Activated CD4-positive, alpha-beta T cell treated with anti-CD3 and anti-CD28 coated beads, Interleukin-10, Interleukin-2, amounts not matched to agents 100 ng/mL and 50 ng/mL, durations not matched to agents 16 hours and 8 hours (primary cell): ENCODE measurements at places on chromosomes 12 and 14.

DNA sequence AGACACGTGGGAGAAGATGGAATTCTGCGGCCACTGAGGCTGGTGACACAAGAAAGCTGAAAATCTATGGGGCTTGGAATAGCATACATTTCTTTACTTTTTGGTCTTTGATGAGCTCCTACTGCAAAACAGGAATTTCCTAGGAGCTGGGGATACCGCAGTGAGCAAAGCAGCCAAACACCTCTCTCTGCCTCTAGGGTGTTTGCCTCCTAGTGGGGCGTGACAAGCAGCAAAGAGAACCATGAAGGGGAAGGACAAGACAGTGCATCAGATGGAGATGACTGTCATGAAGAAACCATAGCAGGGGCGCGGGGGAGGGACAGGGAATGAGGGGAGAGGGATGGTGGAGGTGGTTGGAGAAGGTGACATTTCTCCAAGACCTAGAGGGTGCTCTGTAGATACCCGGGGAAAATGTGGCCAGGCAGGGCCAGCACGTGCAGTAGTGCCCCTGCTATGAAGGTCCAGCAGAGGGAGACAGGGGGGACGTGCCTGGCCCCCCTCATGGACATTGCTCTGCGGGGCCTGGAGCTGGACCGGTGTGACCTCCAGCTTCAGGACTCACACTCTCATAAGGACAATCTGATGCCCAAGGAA is 58.6 kb downstream of the SERPINA3 start:
- no peak for DNase-seq

DNA sequence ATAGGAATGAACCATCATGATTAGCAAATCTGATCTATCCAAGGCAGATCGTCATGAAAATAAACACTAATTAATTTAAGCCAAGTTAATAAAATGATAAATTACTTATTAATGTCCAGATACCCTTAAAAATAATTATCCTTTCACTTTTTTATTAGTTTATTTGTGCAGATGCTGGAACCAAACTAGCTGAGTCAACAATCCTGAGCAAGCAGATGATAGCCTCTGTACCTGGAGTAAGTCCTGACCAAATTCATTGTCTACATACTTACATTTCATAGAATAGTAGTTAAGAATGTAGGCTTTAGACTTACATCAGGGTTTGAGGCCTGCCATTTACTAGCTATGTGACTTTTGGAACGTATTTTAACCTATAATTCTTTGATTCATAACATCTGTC is 105.8 kb downstream of the PRIMA1 start:
- DNase-seq: no peak

DNA sequence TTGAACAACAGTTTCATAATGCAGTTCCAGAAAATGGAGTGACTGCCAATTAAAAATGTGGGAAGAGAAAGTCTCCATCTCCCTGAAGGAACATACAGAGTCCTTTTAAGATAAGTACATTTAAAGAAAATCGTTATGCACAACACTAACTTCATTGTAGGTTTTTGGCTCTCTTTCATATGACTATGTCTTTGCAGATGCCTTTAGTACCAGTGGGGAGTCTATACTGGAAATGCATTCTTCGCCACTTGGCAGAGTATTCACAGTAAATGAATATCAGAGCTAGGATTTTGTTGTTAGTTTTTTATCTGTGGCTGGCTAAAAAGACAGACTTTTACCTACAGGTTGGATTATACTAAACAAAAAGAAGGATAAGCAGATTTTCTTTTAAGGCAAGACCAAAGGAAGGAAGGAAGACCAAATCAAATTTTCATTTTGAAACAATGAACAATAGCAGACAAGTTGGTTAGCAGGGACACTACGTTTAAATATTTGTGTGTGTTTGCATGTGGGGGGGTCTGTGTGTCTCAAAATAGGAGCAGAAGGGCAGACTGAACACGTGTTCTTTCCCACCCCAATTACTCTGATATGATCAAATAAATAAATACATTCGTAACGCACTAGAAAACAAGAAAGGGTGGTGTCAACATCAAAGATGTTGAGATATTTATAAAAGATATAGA is 124.5 kb downstream of the BTG1 start:
- DNase-seq: no peak

DNA sequence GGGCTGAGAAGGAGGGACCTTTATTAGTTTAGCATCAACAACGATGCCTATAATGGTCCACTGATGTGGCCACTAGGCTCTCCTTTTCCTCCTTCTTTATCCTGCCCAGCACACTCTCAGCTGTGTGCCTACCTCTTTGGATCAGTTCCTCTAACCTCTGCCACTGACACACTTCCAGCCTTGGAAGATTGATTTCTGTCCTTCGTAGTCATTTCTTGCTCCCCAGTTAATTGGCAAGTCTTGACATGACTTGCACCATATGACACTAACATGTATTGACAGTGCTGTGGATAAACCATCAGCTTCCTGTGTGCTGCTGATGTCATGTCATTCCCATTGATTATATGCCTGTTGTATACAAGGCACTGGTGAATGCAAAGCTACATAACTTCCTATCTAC is 90.2 kb upstream of the PLEKHG7 start:
- peak; percentile 38 for DNase-seq

DNA sequence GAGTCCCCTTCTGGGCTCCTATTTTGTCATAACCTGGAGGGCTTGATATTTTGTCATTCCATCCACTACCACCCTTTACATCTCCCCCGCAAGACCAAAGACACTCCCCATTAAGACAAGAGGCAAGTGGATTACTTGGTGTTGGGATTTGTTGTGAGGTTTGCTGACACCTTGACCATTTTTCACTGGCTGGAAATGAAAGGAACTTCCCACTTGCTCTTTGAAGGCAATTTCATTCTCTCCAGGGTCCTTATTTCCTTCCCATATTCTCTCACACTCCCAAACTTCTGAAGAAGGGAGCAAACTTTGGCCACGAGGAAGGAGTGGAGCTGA is 14.9 kb downstream of the AGAP2 start:
- DNase-seq: no peak

DNA sequence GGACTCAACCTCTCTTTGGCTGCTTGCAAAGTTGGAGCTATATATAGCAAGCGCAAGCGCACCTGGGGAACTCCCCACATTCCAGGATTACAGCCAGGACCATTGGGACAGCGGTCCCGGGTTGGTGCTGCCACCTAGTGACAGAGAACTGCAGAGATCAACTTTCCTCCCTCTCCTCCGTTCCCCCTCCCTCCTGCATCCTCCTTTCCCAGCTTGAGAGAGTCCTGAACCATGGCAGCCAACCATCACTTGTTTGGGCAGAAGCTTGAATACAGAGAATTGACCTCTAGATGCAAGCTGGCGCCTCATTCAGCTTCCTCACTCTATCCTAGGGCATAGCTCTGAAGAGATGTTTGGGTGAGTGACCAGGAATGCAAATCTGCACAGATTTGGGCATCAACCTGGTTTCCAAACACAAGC is 17.4 kb upstream of the FLVCR2 start:
- DNase-seq: peak; percentile 67

DNA sequence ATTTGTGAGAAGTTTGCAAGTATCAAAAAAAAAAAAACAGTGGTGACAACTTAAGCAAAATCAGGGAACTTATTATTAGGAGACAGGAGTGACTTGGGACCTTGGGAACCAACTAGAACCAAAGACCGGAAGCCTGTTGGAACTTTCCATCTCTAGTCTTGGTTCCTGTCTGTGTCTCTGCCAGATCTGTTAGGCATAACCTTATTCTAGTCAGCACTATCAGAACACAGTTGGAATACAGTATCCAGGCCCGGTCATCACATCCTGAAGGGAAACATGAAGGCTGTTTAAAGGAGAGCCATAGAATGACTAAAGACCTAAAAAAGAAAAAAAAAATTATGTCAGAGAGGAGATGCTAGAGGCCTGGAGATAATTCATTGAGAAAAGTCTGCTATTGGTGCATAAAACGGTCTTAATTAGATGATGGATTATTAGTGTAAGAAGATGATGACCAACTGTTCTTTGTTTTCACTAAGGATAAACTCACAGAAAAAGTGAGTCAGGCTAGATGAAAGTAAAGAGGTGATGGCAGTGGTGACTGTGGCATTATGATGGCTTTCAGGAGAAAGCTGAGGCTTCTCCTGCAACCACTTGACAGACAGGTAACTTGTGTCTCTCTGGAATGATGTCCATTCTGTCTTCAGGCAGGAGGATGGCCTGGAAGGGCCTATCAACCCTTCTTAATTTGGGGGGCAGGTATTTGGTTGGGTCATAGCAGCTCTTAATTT is 28.2 kb downstream of the DACT1 start:
- DNase-seq: no peak

- DNase-seq: no peak
These were observed 53.8 kb downstream of the PLEKHG3 start for GRCh38 chr14:64758025-64758521.

DNA sequence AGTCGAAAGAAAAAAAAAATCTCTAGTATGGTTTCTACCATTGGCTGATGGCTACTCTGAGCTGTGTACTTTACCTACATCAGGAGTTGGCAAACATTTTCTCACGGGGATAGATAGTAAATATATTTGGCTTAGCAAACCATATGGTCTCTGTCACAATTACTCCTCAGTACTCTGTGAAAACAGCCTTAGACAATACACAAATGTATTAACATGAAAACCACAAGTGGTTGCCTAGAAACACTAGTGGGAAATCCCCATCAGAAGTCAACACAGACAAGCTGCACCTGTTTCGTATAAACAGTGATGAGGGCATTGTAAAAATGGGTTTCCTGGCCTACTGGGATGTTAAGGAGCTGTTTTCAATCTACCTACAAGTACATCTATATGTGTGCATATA is 84.6 kb upstream of the NAV3 start:
- DNase-seq: peak; percentile 4

DNA sequence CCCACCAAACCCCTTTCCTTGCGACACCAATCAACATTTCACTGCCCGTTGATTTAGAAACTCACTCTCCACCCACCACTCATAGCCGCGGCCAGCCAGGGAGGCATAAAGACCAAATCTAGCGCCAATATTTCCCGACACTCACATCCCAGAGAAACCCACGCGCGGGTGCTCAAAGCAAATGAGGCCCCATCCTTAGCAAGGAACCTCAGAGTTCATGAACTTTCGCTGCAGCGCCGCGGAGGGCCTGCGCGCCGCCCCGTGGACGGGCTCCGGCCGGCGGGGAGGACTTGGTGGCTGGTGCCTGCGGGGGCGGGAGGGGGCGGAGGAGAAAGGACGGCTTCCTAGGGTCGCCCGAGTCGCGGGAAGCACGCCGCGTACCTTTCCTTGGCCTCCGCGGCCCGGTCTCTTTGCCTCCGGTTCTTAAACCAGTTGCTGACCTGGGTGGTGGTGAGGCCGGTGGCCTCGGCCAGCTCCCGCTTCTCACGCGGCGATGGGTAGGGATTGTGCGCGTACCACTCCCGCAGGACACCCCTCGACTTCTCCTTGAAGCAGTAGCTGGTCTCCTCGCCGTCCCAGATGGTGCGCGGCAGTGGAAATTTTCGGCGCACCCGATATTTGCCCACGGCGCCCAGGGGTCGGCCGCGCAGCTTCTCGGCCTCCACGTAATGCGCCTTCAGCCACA is 886 bp downstream of the SIX1 start:
- DNase-seq: no peak

DNA sequence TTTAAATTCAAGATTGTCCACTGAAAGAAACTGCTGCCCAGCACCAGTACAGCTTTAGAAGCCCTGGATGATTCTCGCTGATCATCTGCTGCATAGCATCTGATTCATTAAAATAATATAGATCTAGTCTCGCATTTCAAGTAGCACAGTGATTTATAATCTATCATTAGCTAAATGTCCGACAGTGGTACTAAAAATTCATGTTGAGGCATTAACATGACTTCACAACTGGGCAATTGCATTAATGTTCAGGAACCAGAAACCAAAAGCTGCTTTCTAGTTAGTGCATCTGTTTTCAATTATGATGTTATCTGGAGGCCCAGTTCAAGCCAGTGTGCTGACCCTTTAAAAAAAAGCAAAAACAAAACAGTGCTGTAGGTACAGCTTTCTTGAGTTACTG is 1987.2 kb upstream of the SEL1L start:
- no peak for DNase-seq

DNA sequence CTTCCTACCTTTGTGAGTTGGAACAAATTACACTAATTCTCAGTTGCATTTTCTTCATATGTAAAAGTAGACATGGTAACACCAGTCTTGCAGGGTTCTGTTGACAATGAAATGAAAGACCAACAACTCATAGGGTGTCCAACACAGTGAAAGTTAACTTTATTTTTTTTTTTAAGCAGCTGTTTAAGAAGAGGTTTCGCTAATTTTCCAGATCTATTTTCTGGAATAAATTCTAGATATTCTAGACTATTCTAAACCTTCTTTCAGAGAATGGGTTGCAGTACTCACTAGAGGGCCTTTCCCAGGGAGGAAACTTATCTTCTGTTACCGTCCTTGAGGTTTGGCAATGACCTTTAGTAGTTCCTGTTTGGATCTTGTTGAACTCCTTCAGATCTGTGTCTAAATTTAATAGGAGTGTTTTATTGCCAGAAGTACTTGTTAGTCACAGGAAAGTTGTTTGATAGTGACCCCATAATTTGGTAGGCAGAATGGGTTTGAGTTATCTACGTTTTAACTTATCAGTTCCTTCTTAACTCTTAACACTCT is 2.8 kb upstream of the ART4 start:
- no peak for DNase-seq

DNA sequence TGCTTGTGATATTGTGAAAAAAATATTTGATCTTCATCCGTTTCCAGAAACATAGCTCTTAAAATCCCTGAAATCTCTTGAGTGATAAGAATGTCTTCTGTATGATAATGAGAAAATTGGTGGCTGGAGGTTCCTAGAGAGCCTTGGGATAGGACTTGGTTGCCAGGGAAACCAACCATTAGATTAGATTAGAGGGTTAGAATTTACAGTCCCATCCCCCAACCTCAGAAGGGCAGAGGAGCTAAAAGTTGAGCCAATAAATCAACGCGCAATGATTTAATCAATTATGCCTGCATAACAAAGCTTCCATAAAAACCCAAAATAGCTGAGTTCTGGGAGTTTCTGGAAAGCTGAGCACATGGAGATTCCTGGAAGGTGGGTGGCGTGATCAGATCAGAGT is 10.6 kb downstream of the SEL1L start:
- DNase-seq: no peak

GRCh38 chr12:124551268-124552144 is 15.9 kb downstream of the NCOR2 start:
- DNase-seq: no peak

DNA sequence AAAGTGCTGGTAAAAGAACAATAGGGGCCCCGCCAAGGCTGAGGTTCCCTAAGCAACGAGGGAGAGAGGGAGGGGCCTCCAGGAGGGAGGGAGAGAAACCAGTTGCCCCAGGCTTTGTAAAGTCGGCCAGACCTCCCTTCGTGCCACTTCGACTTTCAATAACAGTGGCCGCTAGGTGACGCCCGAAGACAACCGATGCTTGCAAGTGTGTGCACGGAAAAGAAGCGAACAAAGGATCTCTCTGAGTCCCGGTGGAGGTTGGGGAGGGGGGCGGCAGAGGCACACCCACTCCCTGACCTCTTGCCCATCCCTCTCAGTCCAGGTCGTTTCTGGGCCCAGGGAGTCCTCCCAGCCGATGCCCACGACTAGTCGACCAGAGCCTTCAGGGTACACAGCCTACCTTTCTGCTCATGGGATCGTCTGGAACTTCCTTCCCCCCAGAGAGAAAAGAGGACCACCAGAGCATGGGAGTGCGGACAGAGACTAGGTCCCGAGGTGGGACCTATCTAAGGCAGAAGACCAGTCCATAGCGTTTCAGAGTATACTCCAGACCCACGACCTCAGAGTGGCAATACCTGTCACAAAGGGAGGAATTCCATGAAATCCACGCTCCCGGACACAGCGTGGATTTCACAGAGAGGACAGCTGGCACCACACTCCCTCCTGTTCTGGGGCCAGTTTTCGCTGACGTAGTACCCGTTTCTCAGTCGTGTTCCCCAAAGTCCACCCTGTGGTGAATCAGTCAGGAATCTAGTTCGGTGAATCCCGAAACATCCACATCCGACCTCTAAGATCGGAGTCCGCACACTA is 262.7 kb upstream of the ALG10B start:
- DNase-seq: peak; percentile 3
